ENCODE measurements at places on chromosomes 5 and 9.

DNA sequence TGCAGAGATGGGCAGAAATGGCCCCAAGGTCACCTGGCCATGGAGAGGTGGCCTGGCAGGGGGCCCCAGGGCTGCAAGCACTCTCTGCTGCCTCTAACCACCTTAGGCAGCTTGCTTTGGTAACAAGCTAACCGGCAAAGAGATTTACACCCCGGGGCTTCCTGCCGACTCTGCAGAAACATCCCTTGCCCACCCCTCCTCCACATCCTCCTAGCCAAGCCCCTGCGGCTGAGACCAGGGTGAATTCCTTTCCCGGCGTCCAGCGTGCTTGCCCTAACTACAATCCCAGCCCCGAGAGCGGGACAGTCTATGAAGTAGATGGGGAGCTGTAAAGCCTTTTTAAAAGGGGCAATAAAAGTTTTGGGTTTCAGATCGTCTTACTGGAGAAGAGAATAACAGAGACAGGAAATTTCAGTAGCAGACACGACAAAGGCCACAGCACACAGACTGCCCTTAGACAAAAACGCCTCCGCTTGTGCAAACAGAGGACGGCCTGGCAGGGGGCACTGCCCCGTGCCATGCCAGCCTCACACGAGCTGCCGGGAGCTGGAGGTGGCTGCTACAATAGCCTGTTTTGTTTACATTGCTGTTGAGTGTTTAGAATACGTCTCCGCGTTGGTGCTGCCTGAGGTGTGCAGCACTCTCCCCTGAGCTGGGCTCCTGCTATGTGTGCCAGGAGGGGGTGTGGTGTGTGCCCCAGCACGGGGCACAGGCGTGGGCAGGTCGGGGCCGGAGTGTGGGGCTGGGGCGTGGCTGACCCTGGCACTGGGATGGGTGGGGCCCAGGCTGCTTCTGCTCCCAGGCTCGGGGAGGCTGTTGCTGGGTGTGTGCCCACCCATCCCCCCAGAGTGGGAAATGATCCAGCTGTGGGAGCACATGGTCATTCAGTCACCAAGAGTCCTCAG lies 15.3 kb downstream of the MYMK start:
- peak; percentile 74 for DNase-seq

- no peak for DNase-seq
Measured at GRCh38 chr5:170393235-170393634, 4.1 kb upstream of the KCNMB1 start.

DNA sequence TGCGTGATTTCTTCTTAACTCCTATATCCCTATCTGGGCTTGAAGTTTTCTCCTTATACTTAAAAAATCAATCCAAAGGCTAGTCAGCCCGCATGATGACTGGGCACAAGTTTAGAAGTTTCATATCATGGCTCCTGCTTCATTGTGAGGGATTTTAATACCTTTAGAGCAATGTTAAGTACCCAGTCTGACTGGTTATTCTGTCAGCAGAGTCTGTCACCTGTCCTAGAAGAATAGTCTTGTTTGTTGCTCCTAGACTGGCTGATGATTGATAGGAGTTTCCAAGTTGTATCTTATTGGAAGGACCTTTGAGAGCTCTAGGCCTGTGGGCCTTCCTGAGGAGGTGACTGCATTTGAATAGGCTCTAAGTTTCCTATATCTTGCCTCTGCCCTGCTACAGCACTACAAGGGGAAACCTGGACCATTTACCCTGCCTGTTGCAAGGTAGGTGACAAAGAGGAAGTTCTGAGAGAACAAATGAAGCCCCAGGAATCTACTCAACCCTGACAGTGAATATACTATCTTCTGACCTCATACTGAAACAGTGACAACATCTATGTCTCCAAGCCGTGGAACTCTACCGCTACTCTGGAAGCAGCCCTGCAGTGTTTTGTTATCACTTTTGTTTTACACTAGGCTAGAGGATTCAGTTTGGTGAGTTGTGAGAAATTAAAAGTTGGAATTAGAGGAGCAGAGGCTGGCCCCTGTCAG lies 66.5 kb downstream of the F2RL2 start:
- no peak for DNase-seq

DNA sequence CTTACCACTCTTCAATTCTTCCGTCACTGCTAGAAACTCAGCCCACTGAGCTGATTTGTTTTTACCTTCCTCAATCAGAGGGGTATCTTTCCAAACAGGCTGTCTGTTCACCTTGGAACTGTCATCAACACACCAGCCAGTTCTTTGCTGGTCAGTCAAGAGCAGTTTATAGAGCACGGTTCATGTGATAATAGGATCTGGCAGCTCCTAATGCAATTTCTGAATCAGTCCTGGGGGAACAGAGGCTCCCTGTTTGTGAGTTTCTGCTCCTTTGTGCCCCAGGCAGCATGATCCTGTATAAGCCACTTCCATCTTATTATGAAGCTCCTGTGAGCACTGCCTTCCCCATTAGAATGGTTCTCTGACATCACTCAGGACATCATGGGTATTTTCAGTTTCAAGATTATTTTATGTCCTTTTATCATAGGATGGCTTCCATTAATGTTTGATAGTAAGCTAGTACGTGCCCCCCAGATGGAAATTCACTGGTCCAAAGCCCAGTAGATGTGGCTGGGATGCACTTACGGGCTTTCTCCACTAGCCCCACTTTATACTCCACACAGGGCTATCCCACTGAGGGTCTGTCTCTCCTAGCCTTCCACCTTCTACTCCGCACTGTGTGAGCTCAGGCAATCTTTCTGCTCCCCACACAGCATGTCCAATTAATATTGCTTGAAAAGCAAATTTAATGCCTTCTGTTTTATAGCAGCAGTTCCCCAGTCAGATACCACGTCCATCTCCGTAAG lies 85.5 kb upstream of the SPIN1 start:
- DNase-seq, result no peak

DNA sequence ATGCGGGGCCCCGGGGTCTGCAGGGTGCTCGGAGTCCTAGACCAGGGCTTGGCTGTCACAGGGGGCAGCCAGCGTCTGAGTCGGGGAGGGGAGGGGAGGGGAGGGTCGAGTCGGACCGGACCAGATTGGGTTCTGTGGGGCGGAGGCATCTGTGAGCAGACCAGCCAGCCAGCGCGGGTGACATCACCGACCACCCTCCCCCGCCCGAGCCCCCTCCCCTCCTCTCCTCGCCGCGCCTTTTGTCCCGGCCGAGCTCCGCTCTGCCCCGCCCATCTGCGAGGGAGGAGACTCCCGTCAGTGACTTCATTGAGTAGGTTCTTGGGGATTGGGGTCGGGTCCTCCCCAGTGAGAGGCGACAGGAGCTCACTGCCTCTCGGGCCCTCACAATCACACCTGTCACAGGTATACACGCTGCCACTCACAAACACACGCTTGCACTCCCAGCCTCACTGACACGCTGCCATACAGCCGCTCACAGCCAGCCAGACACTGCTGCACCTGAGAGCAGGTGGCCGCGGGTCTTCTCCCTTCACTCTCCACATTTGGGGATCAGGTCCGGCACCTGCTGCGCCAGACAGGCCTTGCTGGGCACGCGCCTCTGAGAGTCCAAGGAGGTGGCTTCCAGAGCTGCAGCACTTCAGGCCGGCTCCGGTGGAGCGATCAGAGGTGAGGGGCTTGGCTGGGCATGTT lies 546 bp downstream of the DNAJB5 start:
- peak; percentile 62 for DNase-seq

- no peak for DNase-seq
Measured at GRCh38 chr5:81590498-81591384, 160.2 kb downstream of the SSBP2 start.

DNA sequence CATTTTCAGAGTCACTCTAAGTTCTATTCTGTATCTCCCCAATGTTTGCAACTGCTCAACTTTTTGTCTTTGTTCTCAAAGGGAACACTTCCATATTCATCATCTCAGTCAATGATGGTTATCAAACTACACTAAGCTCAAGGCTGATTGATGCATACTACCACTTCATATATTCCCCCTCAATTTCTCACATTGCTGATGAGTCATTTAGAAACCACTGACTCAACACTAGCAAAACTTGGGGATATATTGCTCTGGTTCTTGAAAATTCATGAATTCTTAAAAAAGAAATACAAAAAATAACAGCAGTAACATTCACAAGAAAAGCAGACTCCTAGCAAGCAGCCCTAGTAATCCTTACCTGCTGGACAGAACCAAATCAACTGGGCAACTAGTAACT lies 52.2 kb downstream of the ABHD17B start:
- no peak for DNase-seq

GRCh38 chr9:69976152-69976551 lies 67.5 kb upstream of the MAMDC2 start:
- DNase-seq, result no peak

DNA sequence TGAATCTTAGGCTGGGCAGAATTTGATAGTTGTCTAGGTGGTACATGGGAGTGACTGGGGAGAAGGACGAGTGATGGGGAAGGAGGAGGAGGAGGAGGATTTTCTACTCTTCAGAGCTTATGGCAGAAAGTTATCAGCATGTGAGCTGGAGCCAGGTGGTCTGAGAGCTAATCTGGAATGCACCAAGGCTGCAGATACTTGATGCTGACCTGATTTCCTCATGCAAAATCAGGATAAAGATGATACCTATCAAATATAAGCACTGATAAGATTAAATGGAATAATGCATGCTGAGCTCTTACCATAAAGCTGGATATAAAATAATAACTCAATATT lies 250.4 kb downstream of the SEMA5A start:
- no peak for DNase-seq

- no peak for DNase-seq
Measured at GRCh38 chr9:97767891-97768290, 70.8 kb upstream of the XPA start.

- DNase-seq, result no peak
Measured at GRCh38 chr5:160272889-160273288, 39.5 kb downstream of the CCNJL start.

DNA sequence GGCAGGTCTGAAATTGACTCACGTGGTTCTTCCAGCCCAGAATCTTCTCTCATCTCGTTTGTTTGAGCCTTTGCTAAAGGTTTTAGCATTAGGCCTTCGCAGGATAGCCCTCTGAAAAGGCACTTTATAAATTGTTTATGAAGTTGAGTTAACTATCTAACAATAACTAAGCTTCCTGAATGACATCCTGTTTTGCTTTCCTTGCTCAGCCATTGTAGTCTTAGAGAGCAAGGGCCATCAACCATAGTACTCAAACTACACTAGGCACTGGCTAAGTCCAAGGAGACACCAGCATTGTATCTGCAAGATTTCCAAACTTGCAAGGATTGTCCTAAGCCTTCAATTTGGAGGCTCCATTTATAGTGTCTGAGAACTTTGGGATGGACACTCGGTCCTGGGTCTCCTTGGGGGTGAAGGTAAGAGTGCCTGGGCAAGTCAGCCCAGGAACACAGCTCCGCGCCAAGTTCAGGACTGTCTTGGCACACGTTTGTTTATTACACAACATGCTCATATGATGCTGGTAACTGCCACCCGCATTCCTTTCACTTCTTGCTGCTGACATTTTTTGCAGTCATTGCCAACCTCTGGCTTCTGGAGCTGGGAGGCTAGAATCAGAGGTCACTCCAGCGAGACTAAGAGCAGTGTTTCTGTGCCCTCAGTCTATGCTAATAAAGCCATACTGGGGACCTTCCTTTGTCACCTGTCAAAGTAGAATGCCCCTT lies 151.1 kb downstream of the ESM1 start:
- no peak for DNase-seq

DNA sequence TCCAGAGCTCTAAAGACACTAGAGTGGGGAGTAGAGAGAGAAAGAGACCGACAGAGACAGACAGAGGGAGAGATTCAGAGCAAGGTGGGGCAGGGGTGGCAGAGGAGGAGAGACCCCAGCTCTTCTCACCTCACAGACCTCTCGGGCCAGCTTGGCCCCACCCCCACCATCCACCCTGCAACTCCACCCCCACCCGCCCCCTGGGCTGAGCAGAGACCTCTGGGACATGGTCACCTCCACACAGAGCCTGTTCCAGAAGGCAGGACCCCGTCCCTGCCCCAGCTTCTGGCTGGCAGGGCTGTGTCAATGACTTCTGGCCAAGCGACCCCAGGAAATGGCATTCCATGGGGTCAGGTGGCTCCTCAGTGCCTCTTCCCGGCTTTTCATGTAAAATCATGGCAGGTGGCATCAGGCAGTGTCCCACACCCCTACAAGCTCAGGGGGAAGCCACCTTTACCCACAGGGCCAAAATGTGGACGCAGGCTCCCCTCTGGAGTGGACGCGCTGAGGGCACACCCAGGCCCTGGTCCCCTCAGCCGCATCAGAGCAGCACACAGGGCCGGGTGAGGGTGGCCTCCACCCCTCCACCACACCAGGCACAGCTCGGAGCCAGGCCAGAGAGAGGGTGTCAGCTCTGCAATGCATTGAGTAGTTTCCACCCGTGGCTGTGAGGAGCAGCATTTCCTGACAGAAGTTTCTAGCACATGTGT lies 131.2 kb upstream of the LPCAT1 start:
- DNase-seq, result no peak

- DNase-seq, result no peak
Measured at GRCh38 chr9:129291041-129291501, 113.0 kb upstream of the IER5L start.

DNA sequence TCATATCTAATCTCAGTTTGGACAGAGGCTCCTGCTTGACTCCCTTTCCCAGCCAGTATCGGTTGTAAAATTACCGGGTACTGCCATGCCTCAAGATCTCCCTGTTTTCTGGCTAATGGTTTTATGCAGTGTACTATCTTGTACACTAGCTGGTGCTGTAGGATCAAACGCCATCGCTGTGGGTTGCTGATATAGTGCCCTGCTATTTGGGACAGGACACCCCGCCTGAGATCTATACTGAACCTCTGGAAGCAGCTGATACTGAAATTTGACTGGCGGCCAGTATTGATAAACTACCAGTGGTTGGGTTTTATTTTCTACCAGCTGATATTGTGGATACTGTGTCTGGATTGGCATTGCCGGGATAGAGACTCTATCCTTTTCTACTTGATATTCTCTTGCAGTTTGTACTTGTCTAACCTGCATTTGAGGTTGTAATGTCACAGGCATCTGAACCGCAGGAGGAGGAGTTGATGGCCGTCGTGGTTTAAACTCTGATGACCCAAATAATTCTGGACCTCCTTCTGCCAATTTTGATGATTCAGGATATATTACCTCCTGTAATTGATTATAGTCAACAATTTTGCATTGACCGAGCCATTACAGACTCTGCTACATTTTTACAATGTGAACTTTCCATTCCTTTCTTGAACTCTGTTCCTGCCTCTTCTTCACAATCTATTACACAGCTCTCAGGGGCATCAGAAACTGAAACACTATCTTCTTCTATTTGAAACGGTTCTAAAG lies 112.5 kb upstream of the LARP1 start:
- DNase-seq, result no peak

DNA sequence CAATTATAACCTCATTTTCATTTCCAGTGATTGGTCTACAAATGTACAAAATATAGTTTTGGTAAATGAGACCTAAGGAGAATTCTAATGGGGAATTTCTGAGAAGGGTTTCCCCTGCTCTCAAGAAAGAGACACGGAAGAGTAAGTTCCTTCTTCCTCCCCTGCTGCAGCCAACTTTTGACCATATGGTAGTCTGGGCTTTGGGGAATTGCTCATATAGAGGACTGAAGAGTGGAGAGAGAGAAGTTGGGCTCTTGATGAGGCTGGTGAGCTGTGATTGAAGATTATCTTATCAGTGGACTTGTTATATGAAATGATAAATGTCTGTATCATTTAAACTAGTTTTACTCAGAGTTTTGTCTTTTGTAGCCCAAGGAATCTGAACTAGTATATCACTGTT lies 4.3 kb upstream of the LNPEP start:
- DNase-seq, result no peak

- no peak for DNase-seq
Measured at GRCh38 chr9:18705796-18706392, 231.9 kb downstream of the ADAMTSL1 start.
